ENCODE measurements at places on chromosomes 7 and 10. TPM values are rescaled to one million over a fixed set of nuclear protein-coding genes. Genes with fewer than 3 reads are reported as not detected.

DNA sequence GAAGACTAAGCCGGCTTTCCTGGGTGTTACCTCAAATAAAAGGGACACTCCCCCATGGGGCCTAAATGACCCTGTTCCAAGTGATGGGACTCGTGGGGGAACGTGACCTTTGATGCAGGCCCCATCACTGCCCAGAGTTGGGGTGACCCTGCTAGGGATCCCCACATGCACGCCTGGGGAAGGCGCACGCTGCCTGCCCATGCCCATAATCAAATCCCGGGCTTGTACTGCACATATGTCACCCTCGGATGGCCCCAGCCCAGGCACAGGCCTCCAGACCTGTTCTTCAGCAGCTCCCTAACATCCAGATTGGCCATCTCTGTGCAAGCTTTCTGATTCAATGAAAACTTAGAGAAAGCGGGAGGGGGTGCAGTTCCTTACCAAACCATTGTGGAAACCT is 14.7 kb downstream of the EBF3 start:
- no peak overlapping the region for H3K4me3 ChIP-seq
- DNase-seq: no peak
- H3K36me3 ChIP-seq: no peaks in the 10 kb centered on the region
- H3K27me3 ChIP-seq: peaks cover 8% of the 10 kb centered on the region
- H3K4me1 ChIP-seq: no peaks in the 10 kb centered on the region

Gene ZNF107
- total RNA-seq: 72.7 TPM

DNA sequence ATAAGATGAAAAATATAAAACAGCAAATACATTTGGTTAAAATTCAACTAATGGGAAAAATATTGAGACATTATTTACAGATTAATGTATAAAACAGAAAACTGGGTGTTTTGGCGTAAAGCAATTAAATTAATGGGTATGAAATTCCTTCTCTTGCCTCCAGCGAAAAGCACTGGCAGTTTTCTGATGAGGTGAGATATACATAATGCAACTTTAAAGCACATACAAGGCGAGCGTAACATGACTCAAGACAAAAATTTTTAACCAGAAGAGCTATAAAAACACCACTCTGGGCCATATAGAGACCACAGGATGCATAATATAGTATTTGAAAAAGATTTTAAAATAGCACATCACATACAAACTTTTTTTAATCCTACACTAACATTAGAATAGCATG is 120.6 kb downstream of the ODAD2 start:
- H3K4me3 ChIP-seq: no peak overlapping the region
- H3K4me1 ChIP-seq: no peaks in the 10 kb centered on the region
- no peak overlapping the region for H3K27ac ChIP-seq
- no peaks in the 10 kb centered on the region for H3K27me3 ChIP-seq
- no peak for DNase-seq

GRCh38 chr7:28246921-28247461 is 66.4 kb upstream of the JAZF1 start:
- H3K4me3 ChIP-seq: no peak overlapping the region
- H3K27ac ChIP-seq: no peak overlapping the region
- H3K4me1 ChIP-seq: no peaks in the 10 kb centered on the region
- H3K36me3 ChIP-seq: no peaks in the 10 kb centered on the region
- DNase-seq: no peak

DNA sequence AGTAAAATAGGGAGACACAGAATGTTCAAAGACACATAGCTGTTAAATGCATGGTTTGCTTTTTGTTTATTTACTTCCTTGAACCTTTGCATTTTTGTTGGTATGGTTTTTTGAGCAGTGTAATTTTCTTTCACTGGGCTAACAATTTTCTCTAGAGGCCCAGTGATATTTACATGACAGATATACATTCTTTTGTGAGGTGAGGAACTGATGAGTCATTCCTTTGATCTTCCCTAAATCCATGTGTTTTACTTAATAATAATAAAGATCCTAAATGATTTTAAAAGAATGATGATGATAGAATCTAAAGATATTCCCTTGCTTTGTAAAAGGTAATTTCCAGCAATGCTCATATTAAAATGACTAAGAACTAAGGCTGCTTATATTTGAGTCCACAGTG is 188.5 kb upstream of the ANK3 start:
- no peaks in the 10 kb centered on the region for H3K4me1 ChIP-seq
- no peak overlapping the region for H3K27ac ChIP-seq
- DNase-seq: no peak
- no peaks in the 10 kb centered on the region for H3K36me3 ChIP-seq

DNA sequence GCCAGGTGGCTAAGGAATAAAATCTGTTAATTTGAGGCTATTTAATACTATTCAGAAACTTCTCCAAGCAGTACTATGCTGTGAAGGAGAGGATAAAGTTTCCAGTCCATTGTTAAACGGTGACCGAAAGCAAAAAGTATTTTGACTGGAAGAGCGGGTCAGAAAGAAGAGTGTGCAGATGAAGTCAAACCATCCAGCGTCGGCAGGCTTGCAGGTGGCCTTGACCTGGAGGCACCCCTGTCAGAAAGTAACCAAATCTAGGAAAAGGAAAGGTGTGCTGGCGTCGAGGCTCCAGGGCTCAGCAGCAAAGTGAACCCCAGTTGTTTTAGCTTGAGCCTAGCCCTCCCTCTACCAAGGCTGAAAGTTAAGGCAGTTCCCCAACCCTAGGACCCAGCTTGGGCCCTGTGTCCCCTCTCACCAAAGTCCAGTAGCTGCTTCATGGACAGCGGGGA is 544 bp downstream of the PDK4 start:
- peaks cover 7% of the 10 kb centered on the region for H3K4me1 ChIP-seq
- peak overlapping the region; percentile 96 for H3K27ac ChIP-seq
- no peak for DNase-seq

- no peak overlapping the region for H3K4me3 ChIP-seq
- no peak for DNase-seq
Measured at GRCh38 chr10:86348321-86349210, 18.0 kb downstream of the GRID1 start.

DNA sequence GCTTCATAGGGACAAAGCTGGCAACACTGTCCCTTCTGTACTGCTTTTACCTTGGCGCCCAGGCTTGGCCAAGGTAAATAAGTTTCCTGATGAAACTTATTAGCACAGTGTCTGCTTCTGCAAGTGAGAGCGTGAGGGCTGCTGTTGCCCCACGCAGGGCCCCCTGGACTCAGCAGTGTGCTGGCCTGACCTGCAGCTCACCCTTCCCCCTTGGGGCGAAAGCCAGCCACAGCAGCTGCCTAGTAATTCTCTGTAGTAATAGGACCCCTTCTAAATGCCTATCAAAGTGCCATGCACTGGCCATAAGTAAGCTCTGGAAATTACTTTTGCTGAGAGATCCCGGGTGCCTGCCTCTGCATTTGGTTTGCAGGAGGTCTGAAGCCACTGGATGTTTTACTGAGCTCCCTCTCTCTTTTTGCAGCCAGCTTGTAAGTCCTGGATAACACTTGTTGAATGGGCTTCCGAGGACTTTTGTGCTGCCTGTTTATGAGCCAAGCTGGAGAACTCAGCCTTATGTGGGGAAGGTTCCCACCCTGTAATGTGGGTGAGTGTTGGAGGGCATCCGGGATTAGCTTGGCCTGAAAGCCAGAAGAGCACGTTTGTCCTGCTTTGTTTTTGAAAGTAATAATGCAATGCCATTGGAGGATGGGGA is 293.9 kb downstream of the C7orf25 start:
- no peaks in the 10 kb centered on the region for H3K4me1 ChIP-seq
- no peaks in the 10 kb centered on the region for H3K27me3 ChIP-seq
- no peaks in the 10 kb centered on the region for H3K36me3 ChIP-seq
- no peak overlapping the region for H3K4me3 ChIP-seq

DNA sequence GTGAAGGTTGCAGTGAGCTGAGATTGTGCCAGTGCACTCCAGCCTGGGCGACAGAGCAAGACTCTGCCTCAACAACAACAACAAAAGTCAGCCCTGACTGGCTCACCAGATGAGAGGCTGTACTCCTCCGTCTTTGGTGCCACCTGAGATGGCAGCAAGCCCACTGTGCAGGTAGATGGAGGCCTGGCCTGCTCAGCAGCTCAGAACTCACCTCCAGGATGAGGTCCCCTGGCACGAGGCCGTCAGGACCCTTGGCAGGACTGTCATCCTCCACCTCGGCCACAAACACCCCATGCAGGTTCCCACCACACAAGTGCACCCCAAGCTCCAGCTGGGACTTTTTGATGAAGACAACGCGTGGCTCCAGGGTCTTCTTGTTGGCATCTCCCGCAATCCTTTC is 117.2 kb downstream of the DLG5 start:
- no peak for DNase-seq
- peaks cover 29% of the 10 kb centered on the region for H3K36me3 ChIP-seq

Gene TWIST1
- total RNA-seq: 7.2 TPM

Gene CPA4
- 0.98 TPM for total RNA-seq

Gene HKDC1
- not detected for total RNA-seq

- no peak for DNase-seq
- no peaks in the 10 kb centered on the region for H3K36me3 ChIP-seq
- H3K27ac ChIP-seq: no peak overlapping the region
- H3K27me3 ChIP-seq: no peaks in the 10 kb centered on the region
- H3K4me1 ChIP-seq: no peaks in the 10 kb centered on the region
- no peak overlapping the region for H3K4me3 ChIP-seq
Measured at GRCh38 chr7:117010375-117011133, 57.3 kb downstream of the ST7 start.

DNA sequence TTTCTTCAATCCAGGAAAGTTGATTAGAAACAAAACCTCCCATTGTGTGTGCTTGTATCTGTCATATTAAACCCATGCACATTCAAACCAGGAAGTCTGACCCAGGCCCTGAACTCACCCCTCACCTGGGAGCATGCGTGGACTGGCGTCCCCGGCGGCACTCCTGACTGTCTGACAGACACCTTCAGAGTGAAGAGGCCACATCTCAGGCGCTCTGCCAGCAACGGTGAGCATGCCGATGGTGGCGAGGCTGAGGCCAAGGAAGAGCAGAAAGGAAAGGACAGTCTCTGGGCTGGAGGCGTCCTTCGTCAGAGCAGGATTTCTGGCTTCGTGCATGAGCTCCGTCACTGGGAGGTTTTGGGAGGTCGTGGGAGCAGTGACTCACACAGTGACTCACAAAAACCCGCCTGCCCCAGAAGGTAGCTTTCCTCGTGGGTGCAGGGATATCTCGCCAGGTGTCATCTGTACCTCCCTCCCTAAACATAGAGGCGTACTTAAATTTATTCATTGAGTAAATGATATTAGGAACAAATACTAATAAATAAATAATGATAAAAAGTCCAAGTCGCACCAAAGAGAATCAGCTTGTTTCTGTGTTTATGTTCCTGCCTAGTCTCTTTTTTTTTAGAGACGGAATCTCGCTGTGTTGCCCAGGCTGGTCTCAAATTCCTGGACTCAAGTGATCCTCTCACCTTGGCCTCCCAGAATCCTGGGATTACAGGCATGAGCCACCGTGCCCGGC is 13.5 kb downstream of the IQCE start:
- H3K4me1 ChIP-seq: no peaks in the 10 kb centered on the region
- H3K27ac ChIP-seq: no peak overlapping the region
- H3K4me3 ChIP-seq: no peak overlapping the region

Gene ZNF425
- 2.1 TPM for total RNA-seq

DNA sequence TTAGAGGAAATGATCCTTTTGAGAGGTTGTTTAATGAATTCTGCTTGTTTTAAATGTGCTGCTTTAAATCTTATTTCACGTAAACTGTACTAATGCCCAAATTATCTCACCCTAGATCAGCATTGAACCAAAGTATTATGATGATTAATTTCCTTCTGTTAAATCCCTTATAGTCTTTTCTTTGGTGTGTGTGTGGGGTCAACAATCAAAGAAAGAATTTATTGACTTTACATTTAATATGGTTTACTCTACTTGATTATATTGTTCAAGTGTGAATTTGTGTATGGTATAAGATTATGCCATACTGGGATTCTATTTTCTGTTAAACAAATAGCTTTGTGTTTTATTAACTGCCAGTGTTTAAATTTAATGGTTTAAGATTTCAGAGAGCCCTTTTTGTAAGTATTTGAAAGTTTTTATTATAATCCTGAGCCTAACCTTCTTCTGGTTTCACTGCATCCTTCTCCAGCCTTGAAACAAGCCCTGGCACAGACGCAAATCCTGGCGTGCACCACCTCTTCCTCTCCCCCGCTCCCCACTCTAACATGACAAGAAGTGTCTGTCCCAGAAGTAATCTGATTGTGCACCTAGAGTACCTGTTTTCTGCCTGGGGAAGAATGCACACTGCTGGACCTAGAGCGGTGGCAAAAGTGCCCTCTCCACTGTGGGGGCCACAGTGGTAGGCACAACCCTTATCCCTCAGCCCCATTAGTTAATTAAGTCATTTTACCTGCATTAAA is 70.6 kb downstream of the KAT6B start:
- DNase-seq: no peak
- peaks cover 6% of the 10 kb centered on the region for H3K4me1 ChIP-seq
- no peak overlapping the region for H3K4me3 ChIP-seq
- peak overlapping the region; percentile 25 for H3K27ac ChIP-seq
- H3K27me3 ChIP-seq: no peaks in the 10 kb centered on the region

- no peaks in the 10 kb centered on the region for H3K4me1 ChIP-seq
- H3K27ac ChIP-seq: no peak overlapping the region
- H3K4me3 ChIP-seq: no peak overlapping the region
Measured at GRCh38 chr10:12980713-12981306, 20.7 kb downstream of the CCDC3 start.

Gene PUS7
- total RNA-seq: 23.6 TPM

- H3K27me3 ChIP-seq: no peaks in the 10 kb centered on the region
- no peaks in the 10 kb centered on the region for H3K36me3 ChIP-seq
- H3K4me1 ChIP-seq: no peaks in the 10 kb centered on the region
- H3K27ac ChIP-seq: no peak overlapping the region
- DNase-seq: no peak
Measured at GRCh38 chr7:141527076-141527475, 24.1 kb upstream of the AGK start.

DNA sequence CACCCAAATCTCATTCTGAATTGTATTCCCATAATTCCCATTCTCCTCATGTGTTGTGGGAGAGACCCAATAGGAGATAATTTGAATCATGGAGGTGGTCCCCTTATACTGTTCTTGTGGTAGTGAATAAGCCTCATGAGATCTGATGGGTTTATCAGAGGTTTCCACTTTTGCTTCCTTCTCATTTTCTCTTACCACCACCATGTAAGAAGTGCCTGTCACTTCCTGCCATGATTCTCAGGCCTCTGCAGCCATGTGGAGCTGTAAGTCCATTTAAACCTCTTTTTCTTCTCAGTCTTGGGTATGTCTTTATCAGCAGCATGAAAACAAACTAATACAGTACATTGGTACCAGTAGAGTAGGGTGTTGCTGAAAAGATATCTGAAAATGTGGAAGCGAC is 98.2 kb upstream of the ASAH2 start:
- no peak overlapping the region for H3K27ac ChIP-seq
- no peak for DNase-seq
- no peak overlapping the region for H3K4me3 ChIP-seq
- no peaks in the 10 kb centered on the region for H3K36me3 ChIP-seq
- no peaks in the 10 kb centered on the region for H3K4me1 ChIP-seq

Gene DOCK1
- 50.4 TPM for total RNA-seq

Gene GIMAP8
- 10.4 TPM for total RNA-seq

Data from breast epithelium (tissue), 4 donors.